ENCODE measurements at places on chromosomes 12 and 14.

DNA sequence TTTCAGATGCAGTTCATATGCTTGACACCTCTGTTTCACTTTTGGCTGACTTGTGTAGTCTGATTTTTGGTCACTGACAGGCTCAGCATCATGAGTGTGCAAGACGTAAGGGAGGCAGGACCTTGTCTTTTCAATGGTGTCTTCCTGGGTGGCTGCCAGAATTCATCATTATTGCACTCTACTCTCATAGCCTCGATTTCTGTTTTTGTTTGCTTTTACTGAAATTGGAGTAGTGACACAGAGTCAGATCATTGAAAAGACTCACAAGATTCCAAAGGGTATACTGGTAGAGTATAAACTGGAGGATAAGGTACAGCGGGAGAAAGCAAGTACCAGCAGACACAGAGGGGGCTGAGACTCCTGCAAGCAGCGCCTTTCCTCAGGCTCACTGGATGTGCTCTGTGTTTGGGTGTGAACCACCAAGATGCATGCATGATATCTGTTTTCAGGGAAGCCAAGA, 126.3 kb upstream of the FGD4 start:
- no peak for DNase-seq

GRCh38 chr14:61746881-61747280, 15.3 kb upstream of the SNAPC1 start:
- no peak for DNase-seq

DNA sequence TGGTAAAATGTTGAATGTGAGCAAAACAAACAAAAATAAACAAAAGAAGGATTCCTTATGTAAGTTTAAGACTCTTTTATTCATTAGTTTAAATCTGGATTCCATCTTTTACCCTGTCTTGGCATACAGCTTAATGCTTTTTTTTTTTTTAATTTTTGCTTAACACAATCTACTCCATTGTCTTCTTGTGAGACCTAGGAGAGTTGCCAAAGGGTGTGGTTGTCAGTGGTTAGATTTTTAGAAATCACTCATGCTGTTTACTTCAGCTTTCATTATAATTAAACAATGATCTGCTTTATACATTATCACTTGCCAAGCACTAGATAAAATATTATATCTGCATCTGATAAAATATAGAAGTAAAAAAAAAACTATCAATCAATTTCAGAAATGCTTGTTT, 77.7 kb upstream of the KITLG start:
- DNase-seq, result no peak

GRCh38 chr12:44716711-44717110, 159.4 kb downstream of the NELL2 start:
- DNase-seq, result no peak

GRCh38 chr14:103108749-103109207, 14.3 kb downstream of the EXOC3L4 start:
- DNase-seq, result no peak

DNA sequence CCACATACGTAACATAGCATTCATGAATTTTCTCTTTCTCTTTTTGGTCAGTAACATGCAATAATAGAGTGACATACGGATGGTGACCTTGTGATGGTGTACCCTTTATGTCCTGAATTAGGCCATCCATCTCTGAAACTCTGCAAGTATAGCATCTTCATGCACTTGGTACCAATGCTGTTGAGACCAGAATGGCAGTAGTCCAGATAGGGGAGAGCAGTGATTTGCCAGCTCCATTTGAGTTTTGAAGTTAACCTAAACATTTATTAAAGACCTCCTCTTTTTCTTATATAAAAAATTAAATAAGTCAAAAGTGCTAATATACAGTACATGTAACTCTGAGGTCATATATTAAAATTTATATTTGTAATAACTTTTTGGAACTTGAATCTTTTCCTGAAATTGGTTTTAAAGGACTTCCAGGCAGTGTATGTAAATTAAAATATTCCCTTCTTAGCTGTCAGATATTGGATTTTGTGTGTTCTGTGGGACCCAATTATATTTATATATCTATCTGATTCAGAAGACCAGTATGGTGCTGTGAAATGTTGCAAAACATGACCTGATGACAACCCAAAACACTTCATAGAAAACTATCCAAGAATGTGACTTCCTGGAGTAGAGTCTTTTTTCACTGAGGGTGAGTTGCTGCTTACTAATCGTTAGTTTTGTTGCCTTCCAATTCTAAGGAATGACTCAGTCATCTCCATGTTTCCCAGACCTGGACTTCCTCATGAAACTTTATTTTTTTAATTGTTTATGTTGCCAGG, 3.5 kb downstream of the ELK3 start:
- no peak for DNase-seq

DNA sequence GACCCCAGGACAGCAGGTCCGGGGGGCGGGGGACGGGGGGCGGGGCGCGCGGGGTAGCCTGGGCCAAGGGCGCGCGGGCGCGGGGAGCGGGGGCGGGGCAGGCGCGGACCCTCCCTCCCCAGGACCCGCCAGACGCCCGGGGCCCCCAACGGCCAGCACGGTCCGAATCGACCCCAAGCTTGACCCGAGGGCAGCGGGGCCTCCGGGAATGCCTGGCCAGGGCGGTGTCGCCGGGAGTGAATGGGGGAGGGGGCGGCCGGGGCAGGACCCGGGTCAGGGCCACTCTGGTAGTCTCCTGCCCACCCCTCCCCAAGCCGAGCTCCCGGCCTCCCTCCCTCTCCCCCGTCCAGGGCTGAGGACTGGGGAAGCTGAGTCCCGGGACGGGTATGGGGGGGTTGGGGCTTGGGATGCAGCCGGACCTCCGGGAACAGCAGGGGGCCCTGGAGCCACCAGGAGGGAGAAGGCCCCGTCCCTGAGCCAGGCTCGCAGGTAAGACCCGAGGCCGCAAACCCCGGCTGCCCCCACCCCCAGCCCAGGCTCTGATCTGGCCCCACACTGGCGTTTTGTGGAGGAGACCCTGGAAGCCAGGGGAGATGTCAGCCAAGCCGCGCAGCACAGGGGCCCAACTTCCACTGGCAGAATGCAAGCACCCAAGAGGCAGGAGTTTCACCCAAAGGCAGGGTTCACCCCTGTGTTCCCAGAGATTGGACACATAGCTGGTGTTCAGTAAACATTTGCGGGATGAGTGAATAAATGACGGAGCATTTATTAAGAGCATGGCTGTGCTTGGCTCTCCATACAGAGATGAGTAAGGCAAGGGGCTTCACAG, 545 bp upstream of the GALNT9 start:
- DNase-seq, result no peak

- DNase-seq, result no peak
Observed at GRCh38 chr12:82966001-82966559, 279.4 kb downstream of the TMTC2 start.

DNA sequence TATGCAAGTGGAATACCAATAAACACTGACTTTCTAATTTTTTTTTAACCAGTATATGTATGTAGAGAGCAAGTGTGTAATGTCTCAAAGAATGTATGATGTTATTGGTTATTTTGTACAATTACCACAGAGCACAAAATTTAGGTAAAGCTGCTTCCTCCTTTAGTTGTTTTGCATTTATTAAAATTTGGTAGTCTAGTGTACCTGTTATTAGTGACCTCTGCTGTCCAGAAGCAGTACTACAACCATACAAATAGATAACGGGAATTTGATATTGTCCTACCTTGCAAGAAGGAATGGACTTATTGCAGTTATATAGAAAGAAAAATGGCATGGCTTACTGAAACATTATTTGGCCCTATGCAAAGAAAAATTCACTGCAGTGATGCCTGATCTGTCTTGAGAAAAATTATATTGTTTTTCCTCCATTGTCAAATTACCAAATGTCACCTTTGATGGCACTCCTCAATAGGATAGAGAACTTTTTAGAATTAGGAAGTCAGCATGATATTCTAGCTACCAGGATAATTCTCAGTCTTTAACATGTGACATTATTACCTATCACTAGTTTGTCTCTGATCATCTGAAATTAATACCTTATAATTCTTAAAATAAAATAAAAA, 153.9 kb upstream of the RMST start:
- no peak for DNase-seq

- DNase-seq, result no peak
Observed at GRCh38 chr12:49200919-49201594, 12.2 kb upstream of the TUBA1A start.

DNA sequence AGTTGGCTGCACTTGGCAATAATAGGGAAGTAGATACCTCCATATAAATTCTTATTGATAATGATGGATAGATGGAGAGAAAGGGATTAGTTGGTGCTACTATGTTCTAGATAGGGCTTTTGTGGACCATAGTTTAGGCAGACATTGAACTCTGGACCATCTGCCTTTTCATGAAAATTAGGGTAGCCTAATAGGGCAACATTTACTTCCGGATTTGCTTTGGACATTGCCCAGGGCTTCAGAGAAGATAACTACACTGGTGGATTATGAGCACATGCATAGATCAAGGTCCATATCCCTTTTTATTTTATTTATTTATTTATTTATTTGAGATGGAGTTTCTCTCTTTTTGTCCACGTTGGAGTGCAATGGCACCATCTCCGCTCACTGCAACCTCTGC, 70.5 kb downstream of the FIGNL2 start:
- DNase-seq, result no peak

- DNase-seq, result no peak
Observed at GRCh38 chr12:457676-458075, 2.1 kb upstream of the B4GALNT3 start.
